ENCODE measurements at places on chromosomes 11 and 22.

- no peak for DNase-seq
Measured at GRCh38 chr11:21794306-21794705, 398.6 kb upstream of the ANO5 start.

- no peak for DNase-seq
Measured at GRCh38 chr11:114416441-114416961, 16.0 kb downstream of the RBM7 start.

DNA sequence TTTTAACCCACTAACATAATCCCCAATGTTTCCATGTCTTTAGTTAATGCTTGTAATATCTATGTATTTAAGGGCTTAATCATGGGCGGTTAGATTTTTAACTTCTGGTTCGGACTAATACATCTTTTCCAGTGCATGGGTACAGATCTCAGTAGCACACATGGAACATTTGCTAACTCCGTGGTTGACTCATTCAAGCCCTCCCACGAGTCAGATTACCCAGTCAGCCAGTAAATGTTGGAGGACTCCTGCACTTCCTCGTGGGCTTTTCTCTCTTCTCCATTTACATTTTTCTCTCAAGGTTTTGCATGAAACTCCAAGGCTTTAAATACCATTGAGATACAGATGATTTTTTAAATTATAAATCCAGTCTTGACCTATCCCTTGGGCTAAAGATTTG lies 313.9 kb downstream of the ST3GAL4 start:
- DNase-seq, result no peak

DNA sequence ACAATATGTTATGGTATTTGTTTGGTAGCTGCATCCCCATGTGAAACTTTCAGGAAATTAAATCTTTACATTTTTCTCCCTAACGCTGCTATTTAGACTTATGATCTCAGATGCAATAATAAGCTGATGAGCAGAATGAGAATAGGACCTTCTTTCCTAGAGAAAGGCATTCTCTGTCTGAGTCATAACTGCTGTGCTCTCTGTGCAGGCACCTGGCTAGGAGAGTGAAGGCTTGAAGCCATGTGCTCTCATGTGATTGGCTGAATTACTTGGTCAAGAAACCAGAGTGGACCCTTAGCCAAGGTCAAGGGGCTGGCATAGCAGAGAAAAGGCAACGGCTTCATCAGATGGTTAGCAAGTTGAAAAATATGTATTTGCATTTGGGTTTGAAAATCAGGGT lies 185.0 kb downstream of the ADAMTS15 start:
- DNase-seq, result no peak

- DNase-seq, result no peak
Measured at GRCh38 chr11:46970913-46971625, 34.5 kb downstream of the CSTPP1 start.

DNA sequence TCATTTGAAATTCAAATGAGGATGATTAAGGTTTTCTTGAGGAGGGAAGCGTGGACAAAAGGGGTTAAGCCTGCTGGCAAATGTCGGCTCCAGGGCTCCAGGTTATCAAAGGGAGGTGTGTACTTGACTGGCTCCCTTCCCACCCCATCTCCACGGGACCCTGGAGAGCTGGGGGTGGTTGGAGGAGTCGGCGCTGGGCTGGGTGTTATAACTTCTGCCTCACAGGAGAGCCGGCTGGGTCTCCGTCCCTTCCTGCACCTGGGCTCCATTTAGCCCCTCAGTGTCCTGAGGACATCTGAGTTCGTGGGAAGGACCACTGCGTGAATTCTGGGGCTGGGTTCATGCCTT lies 15.6 kb downstream of the POU2F3 start:
- no peak for DNase-seq

GRCh38 chr11:73856031-73856567 lies 20.5 kb downstream of the COA4 start:
- no peak for DNase-seq

GRCh38 chr11:114280696-114281095 lies 15.5 kb upstream of the NNMT start:
- peak; percentile 54 for DNase-seq

GRCh38 chr11:6319001-6319703 lies 1.1 kb downstream of the CAVIN3 start:
- DNase-seq, result no peak

- DNase-seq, result no peak
Measured at GRCh38 chr11:1392561-1392960, 2.8 kb downstream of the BRSK2 start.

GRCh38 chr11:44608991-44609782 lies 43.7 kb downstream of the CD82 start:
- no peak for DNase-seq

DNA sequence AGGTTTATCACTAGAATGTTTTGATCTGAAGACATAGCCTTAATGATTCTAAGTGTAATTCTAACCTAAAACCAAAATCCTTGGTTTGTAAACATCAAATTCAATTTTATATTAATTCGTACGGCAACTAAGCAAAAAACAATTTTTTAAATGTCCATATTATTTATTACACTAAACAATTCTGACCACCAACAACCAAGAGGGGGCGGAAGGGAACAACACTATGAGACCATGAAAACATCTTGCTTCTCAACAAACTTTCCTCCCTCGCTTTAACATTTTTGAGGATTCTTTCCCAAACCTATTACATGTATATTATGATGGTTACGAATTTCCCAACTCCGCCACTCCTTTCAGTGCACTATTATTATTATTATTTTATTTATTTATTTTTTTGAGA lies 6.5 kb upstream of the UCP2 start:
- DNase-seq, result no peak

GRCh38 chr22:32961497-32961896 lies 96.7 kb downstream of the SYN3 start:
- no peak for DNase-seq

- DNase-seq, result no peak
Measured at GRCh38 chr11:45133878-45134277, 12.6 kb upstream of the PRDM11 start.

DNA sequence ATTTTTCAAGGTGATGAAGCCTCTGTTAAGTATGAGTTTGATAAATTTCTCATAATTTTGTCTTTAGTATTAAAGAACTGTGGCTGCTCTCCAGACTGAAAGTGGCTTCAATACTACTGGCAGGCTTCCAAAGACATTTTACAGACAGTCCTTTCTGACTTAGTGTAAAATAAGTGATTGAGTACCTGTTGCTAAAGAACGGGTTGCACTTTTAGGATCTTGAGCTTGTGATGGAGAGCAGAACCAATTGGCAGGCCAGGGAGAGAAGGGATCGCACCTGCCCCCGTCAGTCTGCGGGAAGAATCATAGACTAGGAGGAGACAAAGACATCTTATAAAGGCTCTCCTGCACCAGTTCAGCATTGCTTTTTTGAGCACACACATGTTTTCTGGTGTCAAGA lies 4.4 kb downstream of the NCAM1 start:
- DNase-seq, result no peak

DNA sequence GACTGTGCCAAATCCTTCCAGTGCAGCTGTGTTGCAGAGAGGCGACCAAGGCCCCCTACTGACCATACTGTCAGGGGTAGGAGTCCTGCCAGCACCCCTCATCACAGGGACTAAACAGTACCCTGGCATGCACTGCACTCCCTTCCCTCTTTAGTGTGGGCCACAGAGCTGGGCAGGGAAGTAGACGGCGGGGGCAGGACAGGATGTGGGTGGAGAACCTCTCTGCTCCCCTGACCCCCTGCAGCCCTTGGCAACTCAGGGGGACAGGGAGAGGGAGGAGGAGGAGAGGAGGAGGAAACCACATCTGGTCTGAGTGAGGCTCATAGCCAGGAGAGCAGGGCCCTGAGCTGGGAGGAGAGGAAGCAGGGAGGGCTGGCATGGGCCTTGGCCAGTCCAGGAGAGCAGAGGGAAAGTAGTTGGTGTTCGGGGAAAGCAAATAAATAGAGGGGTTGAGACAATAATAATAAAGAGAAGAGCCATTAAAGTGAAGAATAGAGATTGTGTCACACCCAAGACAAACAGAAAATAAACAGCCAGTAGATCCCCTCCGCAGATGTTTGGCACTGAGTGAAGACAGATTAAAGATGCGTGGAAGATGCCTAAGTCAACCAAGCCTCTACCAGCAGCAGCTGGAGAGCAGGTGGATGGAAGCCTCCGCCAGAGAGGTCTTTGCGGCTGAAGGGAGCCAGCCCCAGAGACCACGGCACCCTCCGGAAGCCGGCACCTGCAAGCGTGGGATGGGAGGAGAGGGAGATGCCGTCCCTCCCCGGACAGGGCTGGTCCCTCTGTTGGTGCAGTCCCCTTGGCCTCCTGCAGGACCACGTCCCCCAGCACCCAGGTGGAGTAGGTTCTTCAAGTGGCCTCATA lies 61.5 kb downstream of the RPUSD4 start:
- DNase-seq, result peak; percentile 71

DNA sequence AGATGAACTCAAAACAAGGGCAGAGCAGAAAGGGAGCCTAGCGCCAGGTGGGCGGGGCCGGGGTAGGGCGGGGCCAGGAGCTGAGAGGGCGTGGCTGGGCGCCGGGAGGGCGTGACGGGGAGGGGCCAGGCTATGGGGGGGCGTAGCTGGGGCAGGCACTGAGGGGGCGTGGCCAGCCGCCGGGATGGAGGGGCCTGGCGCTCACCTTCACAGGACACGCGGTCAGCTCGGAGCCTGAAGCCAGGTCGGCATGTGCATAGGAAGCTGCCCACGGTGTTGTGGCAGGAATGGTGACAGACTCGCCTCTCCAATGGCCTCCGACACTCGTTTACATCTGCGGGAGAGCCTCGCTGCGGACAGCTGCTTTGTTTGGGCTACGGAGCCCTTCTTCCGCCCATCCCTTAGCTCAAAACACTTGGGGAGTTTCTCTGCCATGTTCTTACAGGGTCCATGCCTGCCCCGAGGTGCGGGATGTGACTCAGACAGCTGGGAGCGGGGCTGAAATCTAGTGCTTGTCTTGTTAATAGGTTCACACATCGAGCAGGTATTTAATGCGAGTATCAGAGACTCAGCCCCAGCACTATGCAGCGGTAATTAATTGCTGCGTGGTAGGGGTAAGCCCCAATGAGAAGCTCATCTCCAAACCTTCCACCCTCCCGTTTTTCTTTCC lies 13.4 kb downstream of the VWCE start:
- no peak for DNase-seq

- no peak for DNase-seq
Measured at GRCh38 chr11:118258410-118258809, 5.7 kb downstream of the MPZL2 start.

DNA sequence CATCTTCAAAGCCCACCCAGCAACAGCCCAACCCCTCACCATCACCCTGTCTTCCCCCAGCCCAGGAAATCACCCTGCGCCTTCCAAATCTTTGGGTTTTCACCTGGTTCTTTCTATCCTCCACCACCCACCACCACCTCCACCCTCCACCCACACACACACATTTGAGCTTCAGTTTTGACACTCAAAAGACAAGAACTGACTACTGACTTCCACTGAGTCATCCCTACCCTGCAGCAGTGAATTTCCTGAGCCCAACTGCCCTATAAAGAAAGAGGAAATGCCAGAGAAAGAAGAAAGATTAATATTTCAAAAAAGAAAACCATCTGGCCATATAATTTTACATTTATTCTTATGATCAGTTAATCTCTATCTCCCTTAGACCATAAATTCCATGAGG lies 137.5 kb downstream of the CHST1 start:
- DNase-seq, result no peak

- DNase-seq, result no peak
Measured at GRCh38 chr11:104856607-104857006, 41.7 kb downstream of the CASP12 start.

DNA sequence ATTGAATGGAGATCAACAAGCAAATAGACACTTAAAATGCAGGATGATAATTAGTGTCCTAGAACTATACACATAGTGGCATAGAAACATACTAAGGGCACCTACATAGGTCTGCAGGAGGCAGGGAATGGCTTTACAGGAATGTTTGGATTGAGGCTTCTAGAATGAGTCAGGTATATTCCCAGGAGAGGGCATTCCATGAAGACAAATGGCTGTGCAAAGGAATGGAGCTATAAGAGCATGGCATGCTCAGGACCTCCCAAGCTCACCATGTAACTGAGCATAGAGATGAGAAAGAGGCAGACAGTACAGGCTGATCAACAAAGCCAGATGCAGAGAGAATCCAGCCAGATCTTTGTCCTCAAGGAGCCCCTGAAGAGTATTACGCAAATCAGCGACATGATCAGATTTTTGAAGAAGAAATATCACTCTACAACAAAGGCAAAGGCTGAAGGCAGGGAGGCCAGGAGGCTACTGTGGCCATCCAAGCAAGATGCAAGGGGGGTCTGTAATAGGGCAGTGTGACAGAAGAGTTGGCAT lies 211.1 kb upstream of the MTNR1B start:
- no peak for DNase-seq

GRCh38 chr22:46858181-46858771 lies 95.8 kb downstream of the TBC1D22A start:
- DNase-seq, result no peak

GRCh38 chr22:45881524-45881875 lies 95.5 kb downstream of the WNT7B start:
- DNase-seq, result no peak

DNA sequence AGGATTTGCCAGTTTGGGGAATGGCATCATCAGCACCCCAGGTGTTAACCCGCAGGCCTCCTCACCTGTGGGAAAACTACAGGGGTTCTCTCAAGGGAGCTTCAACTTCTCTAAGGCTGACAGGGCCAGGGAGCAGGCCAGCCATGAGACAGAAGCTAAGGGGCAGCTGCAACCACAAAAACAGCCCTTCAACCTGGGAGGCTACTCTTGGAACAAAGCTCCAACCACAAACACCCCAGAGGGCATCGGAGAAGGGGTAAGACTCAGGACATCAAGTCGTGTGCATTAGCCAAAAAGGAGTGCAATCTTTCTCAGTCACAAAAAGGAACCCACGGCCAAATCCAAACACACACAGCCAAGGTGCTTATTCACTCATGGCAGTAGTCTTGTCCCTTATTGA lies 103.0 kb downstream of the PLEKHA7 start:
- no peak for DNase-seq

DNA sequence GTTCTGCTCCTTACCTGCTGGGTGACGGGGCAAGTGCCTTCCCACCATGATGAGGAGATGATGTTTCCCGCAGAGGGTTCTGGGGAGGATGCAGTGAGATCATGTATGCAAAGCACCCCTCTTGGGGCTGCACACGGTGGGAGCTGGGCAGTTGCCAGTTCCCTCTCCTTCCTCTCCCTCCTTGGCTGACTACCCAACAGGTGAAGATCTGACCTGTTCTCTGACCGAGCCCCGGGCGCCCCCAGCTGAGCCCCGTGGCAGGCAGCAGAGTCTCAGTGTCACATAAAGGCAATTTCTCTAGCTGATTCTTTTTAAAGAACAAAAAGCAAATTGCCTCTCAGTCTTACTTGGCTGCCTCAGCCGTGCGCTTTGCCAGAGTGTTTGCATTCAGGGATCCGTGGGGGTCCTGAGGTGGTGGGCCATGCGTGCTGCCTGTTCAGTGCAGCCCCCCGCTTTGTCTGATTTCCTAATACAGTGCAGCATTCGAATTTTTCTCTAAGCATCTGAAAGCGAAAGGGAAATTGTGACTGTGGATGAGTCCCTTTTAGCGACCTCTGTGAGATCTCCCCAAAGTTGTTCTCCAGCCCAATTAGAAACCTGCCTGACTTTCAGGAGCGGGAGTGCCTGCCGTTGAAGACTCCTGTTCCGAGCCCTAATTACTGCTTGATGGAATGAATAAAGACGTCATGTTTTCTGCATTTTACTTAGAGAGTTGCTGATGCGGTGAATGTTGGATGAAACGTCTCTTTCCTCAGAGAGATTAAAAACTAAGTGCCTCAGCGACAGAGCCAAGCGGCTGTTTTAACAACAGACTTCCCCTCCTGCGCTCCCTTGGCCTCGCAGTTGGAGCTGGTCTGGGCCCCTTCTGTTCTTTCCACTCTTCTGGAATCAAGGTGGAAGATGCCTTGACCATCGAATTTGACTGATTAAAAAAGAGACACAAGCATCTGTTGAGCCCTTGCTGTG lies 86.0 kb downstream of the GRIK4 start:
- DNase-seq, result no peak

GRCh38 chr11:2406451-2406850 lies 5.9 kb downstream of the TSSC4 start:
- DNase-seq, result no peak
